Spleen (tissue), 13 donors: ENCODE measurements at places on chromosomes 5 and 9. TPM values are rescaled to one million over a fixed set of nuclear protein-coding genes. Genes with fewer than 3 reads are reported as not detected.

- no peaks in the 10 kb centered on the region for H3K27me3 ChIP-seq
- no peaks in the 10 kb centered on the region for H3K4me1 ChIP-seq
- H3K27ac ChIP-seq = no peak overlapping the region
Measured at GRCh38 chr5:89095341-89095740, 212.4 kb upstream of the MEF2C start.

- no peak overlapping the region for H3K27ac ChIP-seq
- no peaks in the 10 kb centered on the region for H3K27me3 ChIP-seq
- no peaks in the 10 kb centered on the region for H3K4me1 ChIP-seq
- no peak overlapping the region for H3K4me3 ChIP-seq
- no peak for DNase-seq
- no peaks in the 10 kb centered on the region for H3K36me3 ChIP-seq
Measured at GRCh38 chr5:27020973-27021372, 17.4 kb downstream of the CDH9 start.

GRCh38 chr5:159971931-159972461 lies 36.9 kb upstream of the TTC1 start:
- H3K36me3 ChIP-seq = no peaks in the 10 kb centered on the region
- DNase-seq = no peak
- peaks cover 20% of the 10 kb centered on the region for H3K4me1 ChIP-seq
- H3K27ac ChIP-seq = no peak overlapping the region

STKLD1 gene
- polyA plus RNA-seq = 1.5 TPM

DNA sequence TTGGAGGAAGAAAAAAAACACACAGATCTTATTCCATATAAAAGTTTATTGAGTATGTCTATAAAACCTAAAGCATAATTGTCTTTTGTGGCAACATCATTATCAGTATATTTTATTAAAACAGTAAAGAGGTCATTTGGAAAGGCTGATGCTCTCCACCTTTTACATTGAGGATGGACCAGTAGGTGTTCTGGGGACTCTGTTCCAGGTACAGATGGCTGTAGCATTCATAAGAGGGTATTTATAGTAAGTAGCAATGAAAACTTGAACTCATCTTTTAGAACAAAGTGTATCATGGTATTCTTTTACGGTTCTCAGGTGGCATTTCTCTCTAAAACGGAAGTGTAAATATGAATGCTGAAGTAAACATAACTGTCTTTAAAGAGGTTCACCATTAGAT lies 1.8 kb downstream of the GABRA6 start:
- H3K36me3 ChIP-seq = no peaks in the 10 kb centered on the region
- H3K4me3 ChIP-seq = no peak overlapping the region
- no peak overlapping the region for H3K27ac ChIP-seq
- no peaks in the 10 kb centered on the region for H3K27me3 ChIP-seq
- H3K4me1 ChIP-seq = no peaks in the 10 kb centered on the region

- no peaks in the 10 kb centered on the region for H3K36me3 ChIP-seq
- no peak overlapping the region for H3K27ac ChIP-seq
- H3K4me3 ChIP-seq = no peak overlapping the region
- peaks cover 5% of the 10 kb centered on the region for H3K4me1 ChIP-seq
- no peak for DNase-seq
Measured at GRCh38 chr9:130995086-130996011, 13.6 kb upstream of the LAMC3 start.
